ENCODE measurements at places on chromosomes 6 and 20. TPM values are rescaled to one million over a fixed set of nuclear protein-coding genes. Genes with fewer than 3 reads are reported as not detected.

KCNK5 gene
- total RNA-seq: 5.2 TPM

MAP1LC3A gene
- total RNA-seq: 30.5 TPM

ENPP1 gene
- 53.3 TPM for total RNA-seq

LY6G6D gene
- total RNA-seq: not detected

SLCO4A1 gene
- total RNA-seq: 3.2 TPM

KHDRBS2 gene
- not detected for total RNA-seq

FAM209B gene
- not detected for total RNA-seq

PSMF1 gene
- total RNA-seq: 122 TPM

COL12A1 gene
- 4.4 TPM for total RNA-seq

HEY2 gene
- total RNA-seq: 1.00 TPM

FKBP1A gene
- 58.8 TPM for total RNA-seq

DEFB129 gene
- not detected for total RNA-seq

PKHD1 gene
- total RNA-seq: 1.8 TPM

TDRD6 gene
- total RNA-seq: 1.4 TPM

SLC17A1 gene
- total RNA-seq: 11.5 TPM

GRCh38 chr6:46015119-46015968 is at the start of gene CLIC5:
TSS of gene CLIC5 (minus strand) at chr6:46015860. CDS start at chr6:46015542, 318 bp downstream.
- DNase-seq: peak; percentile 41

DNA sequence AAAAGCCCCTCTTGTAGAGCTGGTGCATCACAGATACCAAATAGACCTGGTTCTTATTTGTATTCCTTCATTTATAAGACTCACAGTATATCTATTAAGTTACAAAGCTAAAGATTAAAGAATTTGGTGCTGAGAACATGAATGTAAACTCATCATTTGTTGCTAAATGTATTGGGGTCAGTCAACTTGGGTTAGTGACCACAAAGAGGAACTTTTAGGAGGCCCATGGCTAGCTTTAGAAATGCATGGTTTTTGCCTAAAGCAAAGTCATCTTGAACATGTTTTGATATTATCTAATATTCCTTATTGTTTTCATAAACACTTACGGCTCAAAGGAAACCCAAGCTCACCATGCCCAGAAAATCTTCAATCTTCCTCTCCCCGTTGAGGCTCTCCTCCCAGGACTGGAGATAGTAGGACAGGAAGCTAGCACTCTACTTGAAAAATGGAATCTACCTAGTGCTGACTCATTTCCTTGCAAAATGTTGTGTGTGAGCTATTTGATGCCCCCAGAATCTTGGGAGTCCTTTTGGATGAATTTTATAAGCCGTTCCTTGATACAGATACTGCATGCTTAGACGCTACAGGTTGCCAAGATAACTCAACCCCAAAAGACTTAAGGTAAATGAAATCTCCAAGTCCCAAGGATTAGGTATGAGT is 121.4 kb downstream of the BMP2 start:
- DNase-seq: no peak

GRCh38 chr20:62020935-62021701 is 44.6 kb downstream of the TAF4 start:
- DNase-seq: peak; percentile 49

- DNase-seq: peak; percentile 66
Measured at GRCh38 chr6:113856625-113857555, at the start of gene MARCKS. TSS of gene MARCKS (plus strand) at chr6:113857345. CDS start at chr6:113857746, 401 bp downstream.

- DNase-seq: no peak
Measured at GRCh38 chr20:4244700-4245485, 229.5 kb upstream of the RNF24 start.

DNA sequence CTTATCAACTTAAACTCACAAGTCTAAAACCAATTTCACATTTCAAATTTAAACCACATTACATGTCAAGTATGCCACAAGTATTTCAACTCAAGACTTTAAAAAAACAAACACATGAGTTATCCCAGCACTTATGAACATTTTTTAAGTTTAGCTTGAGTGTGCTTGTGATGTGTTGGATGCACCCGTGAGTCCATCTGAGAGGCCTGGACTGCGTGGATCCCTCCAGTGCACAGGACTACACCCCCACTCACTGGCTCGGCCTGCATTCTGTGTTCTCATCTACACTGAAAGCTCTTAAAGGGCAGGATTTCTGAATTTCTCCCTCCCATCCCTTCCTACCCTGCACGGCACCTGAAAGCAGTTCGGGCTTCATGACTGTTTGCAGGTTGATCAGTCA is 128.8 kb upstream of the CD93 start:
- DNase-seq: no peak

GRCh38 chr6:92479831-92480230 is 939.5 kb downstream of the EPHA7 start:
- no peak for DNase-seq

DNA sequence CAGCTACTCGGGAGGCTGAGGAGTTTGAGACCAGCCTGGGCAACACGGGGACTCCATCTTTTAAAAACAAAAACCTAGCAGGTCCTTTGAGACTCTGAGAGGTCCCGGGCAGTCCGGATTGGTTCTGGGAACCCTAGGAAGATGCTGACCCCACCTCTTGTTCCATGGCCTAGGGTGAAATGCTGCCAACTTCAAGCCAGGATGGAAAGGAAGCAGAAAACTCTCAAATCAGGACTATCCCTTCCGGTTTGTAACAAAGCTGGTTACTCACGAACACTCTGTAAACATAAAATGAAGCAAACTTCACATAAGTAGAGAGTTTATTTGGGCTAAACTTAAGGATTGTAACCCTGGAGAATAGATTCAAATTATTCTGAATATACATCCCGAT is 28.0 kb downstream of the CAPN11 start:
- no peak for DNase-seq

- DNase-seq: no peak
Measured at GRCh38 chr20:46558511-46558959, 8.1 kb upstream of the OCSTAMP start.

- DNase-seq: no peak
Measured at GRCh38 chr6:170464080-170464479, 89.0 kb downstream of the PSMB1 start.

- no peak for DNase-seq
Measured at GRCh38 chr6:56772737-56773184, 130.1 kb upstream of the DST start.

- peak; percentile 52 for DNase-seq
Measured at GRCh38 chr6:15086348-15087158, 159.3 kb upstream of the JARID2 start.

- DNase-seq: no peak
Measured at GRCh38 chr6:14664112-14664601, 546.6 kb downstream of the CD83 start.

DNA sequence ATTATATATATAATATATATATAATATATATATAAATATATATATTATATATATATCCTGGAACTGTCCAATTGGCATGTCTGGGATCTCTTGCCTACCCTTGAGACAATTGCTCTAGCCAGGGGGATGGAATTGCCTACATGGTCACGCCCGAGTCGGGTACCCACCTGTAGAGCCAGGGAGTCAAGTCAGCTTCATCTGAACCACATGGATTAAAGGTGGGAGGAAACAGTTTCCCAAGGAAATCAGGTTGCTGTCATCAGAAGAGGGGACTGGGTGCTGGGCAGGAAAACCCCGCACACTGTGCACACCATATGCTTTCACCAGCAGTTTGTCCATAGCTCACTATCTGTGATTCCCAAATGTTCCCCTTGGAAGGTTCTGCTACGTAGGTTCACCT is 252.5 kb upstream of the NOX3 start:
- no peak for DNase-seq

DNA sequence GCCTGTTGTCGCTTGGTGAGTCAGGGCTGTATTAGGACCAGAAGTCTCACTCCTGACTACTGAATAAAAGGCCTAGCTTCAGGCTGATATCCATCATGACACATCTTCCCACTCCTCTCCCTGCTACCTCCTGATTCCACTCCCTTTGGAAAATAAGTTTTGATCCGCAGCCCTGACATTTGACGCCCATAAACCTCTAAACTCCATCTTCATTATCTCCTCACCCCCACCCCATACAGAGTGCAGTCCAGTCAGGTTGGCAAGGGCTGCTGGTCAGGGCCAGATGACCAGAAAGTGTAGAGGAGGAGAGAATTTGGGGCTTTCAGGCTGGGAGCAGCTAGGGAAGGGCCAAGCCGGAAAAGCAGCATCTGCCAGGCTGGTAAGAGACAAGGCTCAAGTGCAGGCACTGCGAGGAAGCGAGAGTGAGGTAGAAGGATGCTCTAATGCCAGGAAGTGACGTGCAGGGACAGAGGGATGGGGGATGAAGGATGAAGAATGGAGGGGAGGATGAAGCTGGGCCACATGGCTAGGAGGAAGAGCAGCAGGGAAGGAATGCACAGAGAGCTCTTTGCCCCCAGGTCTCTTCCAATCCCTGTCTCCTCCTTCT is 1.2 kb downstream of the GGT7 start:
- DNase-seq: no peak

GRCh38 chr6:79648328-79648727 is 17.2 kb downstream of the SH3BGRL2 start:
- no peak for DNase-seq

DNA sequence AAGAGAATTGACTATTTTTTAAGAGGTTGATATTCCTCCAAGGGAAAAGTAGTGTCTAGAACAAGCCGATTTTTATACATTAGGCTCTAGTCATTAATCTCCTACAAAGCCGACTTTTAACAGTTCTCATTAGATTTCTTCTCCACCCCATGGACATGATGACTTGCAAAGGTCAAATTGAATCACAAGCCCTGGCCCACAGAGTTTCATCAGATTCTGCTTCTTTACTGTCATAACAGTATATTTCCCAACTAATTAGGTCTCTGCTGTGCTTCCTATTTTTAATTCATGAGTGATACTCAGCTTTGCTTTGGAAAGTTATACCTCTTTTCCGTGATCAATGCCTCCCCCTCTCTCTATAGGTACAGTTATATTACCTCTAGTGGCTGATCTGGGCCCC is 90.6 kb upstream of the ADGRB3 start:
- no peak for DNase-seq

- peak; percentile 95 for DNase-seq
Measured at GRCh38 chr20:51412951-51413481, 129.5 kb downstream of the NFATC2 start.

- no peak for DNase-seq
Measured at GRCh38 chr6:111032484-111033140, 50.8 kb downstream of the RPF2 start.

- DNase-seq: no peak
Measured at GRCh38 chr6:134911547-134911946, 38.4 kb downstream of the ALDH8A1 start.

GRCh38 chr6:146999766-147000165 is 204.5 kb upstream of the STXBP5 start:
- DNase-seq: no peak

DNA sequence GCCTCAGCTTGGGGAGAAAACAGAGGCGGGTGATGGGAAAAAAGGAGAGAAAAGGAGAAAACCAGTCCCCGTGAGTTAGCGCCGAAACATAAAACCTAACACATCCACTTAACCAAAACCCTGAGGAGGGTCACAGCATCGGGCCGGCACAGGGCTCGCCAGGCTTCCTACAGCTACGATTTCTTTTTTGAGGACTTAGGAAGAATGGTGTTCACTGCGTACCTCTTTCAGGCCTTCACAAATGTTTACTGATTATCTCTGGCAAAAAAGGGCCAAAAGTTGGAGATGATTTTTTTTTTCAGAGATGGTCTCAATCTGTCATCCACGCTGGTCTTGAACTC is 48.8 kb downstream of the DSTN start:
- DNase-seq: no peak

DNA sequence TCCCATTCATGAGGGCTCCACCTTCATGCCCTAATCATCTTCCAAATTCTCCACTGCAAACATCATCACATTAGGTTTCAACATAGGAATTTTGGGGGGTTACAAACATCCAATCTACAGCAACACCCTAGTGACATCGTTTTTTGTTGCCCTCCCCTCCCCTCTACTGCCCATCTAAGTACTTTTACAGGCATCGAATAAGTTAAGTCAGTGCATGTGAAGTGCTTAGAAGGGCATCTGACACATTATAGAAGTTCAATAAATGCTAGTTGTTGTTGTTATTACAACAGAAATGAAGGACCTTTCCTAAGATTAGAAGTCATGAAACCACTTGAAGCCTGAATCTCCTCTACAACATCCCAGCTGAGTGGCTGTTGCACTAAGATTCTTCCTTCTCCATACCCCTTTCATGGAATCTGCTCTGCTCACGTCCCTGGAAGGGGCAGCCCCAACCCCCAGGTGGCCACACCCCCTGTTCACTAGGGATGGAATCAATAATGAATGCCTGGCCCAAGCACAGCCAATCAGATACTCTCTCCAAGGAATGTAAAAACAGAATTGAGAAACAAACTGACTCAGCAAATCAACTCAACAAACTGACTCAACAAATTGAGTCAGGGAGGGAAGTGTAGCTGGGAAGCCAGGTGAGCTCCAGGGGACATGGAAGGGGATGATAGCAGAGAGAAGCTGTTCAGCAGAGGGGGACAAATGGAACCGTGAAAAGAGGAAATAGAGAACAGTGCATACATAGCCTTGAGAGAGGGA is 3.9 kb upstream of the LRP11 start:
- no peak for DNase-seq

DNA sequence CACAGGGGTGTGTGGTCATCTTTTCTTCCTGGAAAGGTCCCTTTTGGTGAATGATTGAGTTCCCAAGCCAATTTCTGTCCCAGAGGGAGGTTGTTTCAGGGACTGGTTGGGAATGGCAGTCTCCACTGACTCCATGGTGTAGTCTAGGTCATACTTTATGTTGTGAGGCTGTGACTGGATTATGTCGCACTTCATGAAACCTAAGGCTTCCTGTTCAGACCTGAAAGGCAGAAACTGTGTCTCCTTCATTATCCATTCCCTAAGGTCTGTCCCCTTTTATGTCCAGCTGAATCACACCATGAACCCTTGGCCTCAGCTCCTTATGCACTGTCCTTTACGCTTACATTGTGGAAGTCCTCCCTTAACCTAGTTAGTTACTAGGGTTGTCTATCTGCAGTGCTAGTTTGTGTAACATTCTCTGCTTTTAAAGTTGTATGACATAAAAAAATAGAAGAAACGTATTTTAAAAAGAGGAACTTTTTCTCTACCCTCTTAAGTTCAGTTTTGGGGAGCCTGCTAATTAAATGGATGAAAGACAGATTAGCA is 191.3 kb downstream of the JARID2 start:
- no peak for DNase-seq

GRCh38 chr6:73123632-73124329 is 101.5 kb downstream of the KHDC1L start:
- DNase-seq: no peak

DNA sequence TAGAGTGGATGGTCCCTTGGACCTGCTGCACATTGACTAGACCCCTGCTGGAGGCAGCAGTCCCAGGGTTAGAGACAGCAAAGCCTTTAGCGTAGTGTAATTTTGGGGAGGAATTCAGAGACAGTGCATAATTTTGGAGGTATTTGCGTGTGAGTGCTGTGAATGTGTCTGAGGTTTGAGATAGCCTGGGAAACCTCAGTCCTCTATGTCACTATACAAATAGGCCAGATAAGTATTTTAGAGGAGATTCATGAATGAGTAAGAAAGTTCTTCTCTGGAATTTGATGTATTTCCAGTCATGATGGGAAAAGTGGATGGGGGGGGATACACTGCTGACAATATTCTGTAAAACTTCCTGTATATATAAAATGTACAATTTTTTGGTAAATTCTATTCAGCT is 25.8 kb upstream of the MTRF1L start:
- DNase-seq: no peak

All from right lobe of liver (tissue), 6 donors.